Testis (tissue), 5 donors: ENCODE measurements at places on chromosomes 12 and 14. TPM values are rescaled to one million over a fixed set of nuclear protein-coding genes. Genes with fewer than 3 reads are reported as not detected.

- H3K4me1 ChIP-seq = no peaks in the 10 kb centered on the region
- no peaks in the 10 kb centered on the region for H3K36me3 ChIP-seq
- H3K27me3 ChIP-seq = no peaks in the 10 kb centered on the region
- H3K27ac ChIP-seq = no peak overlapping the region
- DNase-seq = no peak
Observed at GRCh38 chr12:66003951-66004350, 126.6 kb downstream of the LLPH start.

- peaks cover 27% of the 10 kb centered on the region for H3K4me1 ChIP-seq
- no peak overlapping the region for H3K4me3 ChIP-seq
- peak; percentile 83 for DNase-seq
- no peaks in the 10 kb centered on the region for H3K36me3 ChIP-seq
- peak overlapping the region; percentile 83 for H3K27ac ChIP-seq
Observed at GRCh38 chr12:53538209-53538689, 31.0 kb upstream of the NPFF start.

GRCh38 chr14:105737504-105738246 is 211.3 kb downstream of the TMEM121 start:
- no peaks in the 10 kb centered on the region for H3K4me1 ChIP-seq
- no peak overlapping the region for H3K27ac ChIP-seq
- H3K4me3 ChIP-seq = no peak overlapping the region
- H3K27me3 ChIP-seq = no peaks in the 10 kb centered on the region
- H3K36me3 ChIP-seq = no peaks in the 10 kb centered on the region
- no peak for DNase-seq

DNA sequence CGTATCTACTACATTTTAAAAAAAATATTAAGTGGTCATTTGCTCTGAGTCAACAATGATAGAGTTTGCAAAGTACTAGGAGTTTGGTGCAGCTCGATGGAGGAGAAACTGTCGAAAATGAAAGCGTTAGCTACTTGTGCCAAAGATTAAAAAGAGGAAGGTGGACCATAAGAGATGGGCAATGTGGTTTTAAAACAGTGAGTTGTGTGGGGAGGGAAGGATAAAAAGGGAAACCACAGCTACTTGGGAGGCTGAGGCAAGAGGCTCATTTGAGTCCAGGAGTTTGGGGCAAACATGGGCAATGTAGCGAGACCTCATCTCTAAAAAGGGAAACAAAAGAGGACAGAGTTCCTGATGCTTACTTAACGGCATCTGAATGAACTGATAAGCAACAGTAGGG is 18.2 kb upstream of the STRAP start:
- H3K27me3 ChIP-seq = no peaks in the 10 kb centered on the region
- H3K27ac ChIP-seq = no peak overlapping the region
- no peak overlapping the region for H3K4me3 ChIP-seq
- H3K36me3 ChIP-seq = no peaks in the 10 kb centered on the region
- no peaks in the 10 kb centered on the region for H3K4me1 ChIP-seq
- no peak for DNase-seq

KLHL33 gene
- 1.6 TPM for total RNA-seq

GRCh38 chr14:24147761-24148428 is 597 bp downstream of the RNF31 start:
- H3K36me3 ChIP-seq = no peaks in the 10 kb centered on the region
- H3K27ac ChIP-seq = peak overlapping the region; percentile 89
- peaks cover 15% of the 10 kb centered on the region for H3K4me1 ChIP-seq

- H3K4me3 ChIP-seq = no peak overlapping the region
- DNase-seq = peak; percentile 31
- no peak overlapping the region for H3K27ac ChIP-seq
- no peaks in the 10 kb centered on the region for H3K4me1 ChIP-seq
- H3K36me3 ChIP-seq = no peaks in the 10 kb centered on the region
Observed at GRCh38 chr14:89672636-89673511, 255.8 kb upstream of the FOXN3 start.

DNA sequence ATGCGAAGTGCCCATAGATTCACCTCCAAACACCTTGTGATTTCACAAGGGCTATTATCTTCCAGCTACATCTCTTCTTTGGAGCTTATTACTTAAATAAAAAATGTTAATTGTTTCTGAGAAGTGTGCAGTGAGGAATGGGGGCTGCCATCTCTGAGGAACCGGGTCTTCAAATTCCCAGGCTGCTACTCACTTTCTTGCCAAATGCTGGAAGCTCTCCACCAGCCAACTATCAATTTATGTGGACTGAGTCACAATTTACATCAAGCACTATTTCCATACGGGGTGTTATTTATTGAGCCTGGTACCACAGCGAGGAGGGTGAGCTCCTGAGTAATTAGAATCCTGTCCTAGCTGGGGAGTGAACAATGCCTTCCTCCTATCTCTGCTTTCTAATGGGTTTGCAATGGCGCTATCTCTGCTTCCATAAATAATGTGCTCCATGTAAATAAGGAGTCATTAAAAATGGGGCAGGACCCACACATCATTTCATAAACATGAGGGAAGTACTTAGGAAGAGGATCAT is 898.3 kb downstream of the VRK1 start:
- no peak for DNase-seq
- no peak overlapping the region for H3K27ac ChIP-seq
- H3K4me1 ChIP-seq = no peaks in the 10 kb centered on the region
- H3K4me3 ChIP-seq = no peak overlapping the region
- no peaks in the 10 kb centered on the region for H3K36me3 ChIP-seq
